ENCODE measurements at places on chromosomes 16 and 17. TPM values are rescaled to one million over a fixed set of nuclear protein-coding genes. Genes with fewer than 3 reads are reported as not detected.

GRCh38 chr16:81627024-81627423 is 152.1 kb upstream of the PLCG2 start:
- no peaks in the 10 kb centered on the region for H3K27me3 ChIP-seq
- no peak overlapping the region for H3K27ac ChIP-seq
- H3K4me3 ChIP-seq = no peak overlapping the region
- no peak for DNase-seq
- H3K36me3 ChIP-seq = peaks cover 5% of the 10 kb centered on the region
- peaks cover 16% of the 10 kb centered on the region for H3K4me1 ChIP-seq

GRCh38 chr17:82098939-82099763 is 1.1 kb upstream of the FASN start:
- peaks cover 30% of the 10 kb centered on the region for H3K4me1 ChIP-seq
- DNase-seq = no peak
- H3K36me3 ChIP-seq = peaks cover 18% of the 10 kb centered on the region
- peak overlapping the region; percentile 54 for H3K4me3 ChIP-seq

DNA sequence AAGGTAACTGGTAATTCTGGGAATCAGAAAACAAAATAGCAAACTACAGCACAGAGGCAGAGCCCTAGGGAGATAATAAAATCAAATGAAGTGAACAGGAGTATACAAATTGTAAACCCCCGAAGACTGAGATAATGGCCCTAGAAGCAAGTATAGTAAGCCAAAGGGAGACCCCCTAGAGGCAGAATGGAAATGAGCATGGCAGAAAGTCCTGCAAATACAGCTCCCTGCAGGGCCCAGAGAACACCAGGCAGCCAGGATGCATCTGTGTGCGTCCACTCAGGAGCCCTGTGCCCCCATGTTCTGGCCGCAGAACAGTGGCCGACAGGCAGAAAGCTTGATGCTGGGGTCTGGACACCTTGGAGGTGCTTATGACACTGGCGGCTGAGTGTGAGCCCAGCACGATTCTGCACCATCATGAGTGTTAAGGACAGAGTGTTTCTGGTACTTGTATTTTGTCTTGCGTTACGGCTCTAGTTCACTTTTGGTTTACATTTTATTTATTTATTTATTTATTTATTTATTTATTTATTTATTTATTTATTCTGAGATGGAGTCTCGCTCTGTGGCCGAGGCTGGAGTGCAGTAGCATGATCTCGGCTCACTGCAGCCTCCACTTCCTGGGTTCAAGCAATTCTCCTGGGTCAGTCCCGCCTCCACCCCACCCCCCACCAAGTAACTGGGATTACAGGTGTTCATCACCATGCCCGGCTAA is 48.7 kb downstream of the RGS9 start:
- no peaks in the 10 kb centered on the region for H3K36me3 ChIP-seq
- peaks cover 20% of the 10 kb centered on the region for H3K4me1 ChIP-seq
- H3K27me3 ChIP-seq = no peaks in the 10 kb centered on the region
- H3K27ac ChIP-seq = no peak overlapping the region

DNA sequence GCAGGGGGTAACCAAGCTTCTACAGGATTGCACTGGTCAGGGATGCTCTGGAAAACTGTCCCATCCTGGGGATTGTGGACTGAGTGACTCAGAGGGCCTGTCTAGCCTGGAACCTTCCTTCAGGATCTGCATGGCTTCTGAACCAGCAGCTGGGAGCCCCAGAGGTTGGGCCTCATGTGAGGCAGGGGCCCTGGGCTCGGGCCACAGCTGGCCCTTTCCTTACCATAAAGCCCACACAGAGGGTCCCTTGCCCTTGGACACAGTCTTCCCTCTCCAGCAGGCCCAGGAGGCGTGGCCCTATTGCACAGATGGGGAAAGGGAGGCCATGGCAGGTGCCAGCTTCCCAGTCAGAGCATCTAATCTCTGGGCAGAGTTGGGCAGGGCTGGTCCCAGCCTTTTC is 30.5 kb downstream of the ADCY7 start:
- no peak for DNase-seq
- H3K27me3 ChIP-seq = no peaks in the 10 kb centered on the region
- peaks cover 97% of the 10 kb centered on the region for H3K36me3 ChIP-seq
- H3K4me1 ChIP-seq = peaks cover 4% of the 10 kb centered on the region
- H3K4me3 ChIP-seq = no peak overlapping the region
- no peak overlapping the region for H3K27ac ChIP-seq

DNA sequence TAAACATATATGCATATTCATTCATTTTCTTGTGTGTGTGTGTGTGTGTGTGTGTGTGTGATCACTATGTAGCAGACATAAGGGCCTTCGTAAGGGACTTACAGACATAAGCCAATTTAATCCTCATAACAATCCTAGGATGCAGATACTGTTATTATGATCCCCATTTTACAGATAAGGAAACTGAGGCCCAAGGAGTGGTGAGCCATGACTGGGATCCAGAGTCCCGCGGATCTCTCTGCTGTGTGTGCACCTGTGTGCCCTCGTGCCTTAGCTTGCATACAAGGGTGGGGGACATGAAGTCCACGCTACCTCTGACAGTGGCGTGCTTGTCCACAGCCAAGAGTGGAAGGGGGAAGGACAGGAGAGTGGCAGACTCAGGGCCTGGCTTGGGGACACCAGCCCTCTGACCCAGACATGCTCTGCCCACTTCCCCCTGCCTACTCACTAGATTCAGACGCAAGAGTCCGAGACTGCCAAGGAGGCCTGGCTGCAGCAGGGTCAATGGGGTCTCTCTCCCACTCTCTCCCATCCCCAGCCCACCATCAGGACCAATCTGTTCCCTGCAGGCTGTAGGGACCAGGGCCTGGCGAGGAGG is 9.8 kb upstream of the SMTNL2 start:
- H3K36me3 ChIP-seq = no peaks in the 10 kb centered on the region
- no peak overlapping the region for H3K4me3 ChIP-seq
- H3K4me1 ChIP-seq = peaks cover 9% of the 10 kb centered on the region

- no peak overlapping the region for H3K27ac ChIP-seq
- peaks cover 28% of the 10 kb centered on the region for H3K27me3 ChIP-seq
- H3K4me1 ChIP-seq = no peaks in the 10 kb centered on the region
- H3K4me3 ChIP-seq = no peak overlapping the region
- no peaks in the 10 kb centered on the region for H3K36me3 ChIP-seq
Observed at GRCh38 chr16:83996481-83997252, 28.6 kb downstream of the NECAB2 start.

DNA sequence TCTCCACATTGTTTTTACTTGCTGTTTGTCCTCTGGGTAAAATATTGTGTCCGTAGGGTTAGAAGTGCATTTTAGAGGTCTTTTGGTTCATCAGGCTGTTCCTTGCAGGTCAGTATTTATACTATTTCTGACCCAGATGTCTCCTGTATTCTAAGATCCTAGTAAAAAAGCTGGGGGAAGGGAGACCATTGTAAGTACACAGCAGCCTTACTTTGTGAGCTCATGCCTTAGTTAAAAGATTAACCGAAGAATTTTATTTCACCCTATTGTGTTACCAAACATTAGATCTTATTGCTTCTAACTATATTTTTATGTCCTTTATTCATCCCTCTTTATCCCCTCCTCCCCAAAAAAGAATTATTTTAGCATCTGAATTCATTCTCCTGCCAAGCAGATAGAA is 444.1 kb upstream of the RBFOX1 start:
- H3K27me3 ChIP-seq = no peaks in the 10 kb centered on the region
- no peak for DNase-seq
- no peaks in the 10 kb centered on the region for H3K36me3 ChIP-seq
- H3K27ac ChIP-seq = no peak overlapping the region

- H3K36me3 ChIP-seq = peaks cover 23% of the 10 kb centered on the region
- no peaks in the 10 kb centered on the region for H3K4me1 ChIP-seq
- H3K4me3 ChIP-seq = no peak overlapping the region
- no peaks in the 10 kb centered on the region for H3K27me3 ChIP-seq
Observed at GRCh38 chr16:69647020-69647419, 79.3 kb downstream of the NQO1 start.

DNA sequence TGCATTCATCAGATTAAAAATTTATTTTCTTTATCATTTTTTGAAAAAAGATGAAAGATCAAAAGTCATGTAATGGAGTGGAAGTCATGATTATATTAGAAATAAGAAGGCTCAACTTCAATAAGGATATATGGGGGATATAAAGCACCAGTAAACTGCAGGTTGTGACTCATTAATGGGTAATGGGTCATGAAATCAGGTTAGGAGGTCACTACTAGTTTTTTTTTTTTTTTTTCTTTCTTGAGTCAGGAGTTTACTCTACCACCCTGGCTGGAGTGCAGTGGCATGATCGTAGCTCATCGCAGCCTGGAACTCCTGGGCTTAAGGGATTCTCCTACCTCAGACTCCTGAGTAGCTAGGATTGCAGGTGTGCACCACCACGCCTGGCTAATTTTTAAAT is 14.3 kb downstream of the EFCAB13 start:
- peaks cover 7% of the 10 kb centered on the region for H3K36me3 ChIP-seq
- no peaks in the 10 kb centered on the region for H3K27me3 ChIP-seq
- H3K4me3 ChIP-seq = no peak overlapping the region
- no peak overlapping the region for H3K27ac ChIP-seq
- no peaks in the 10 kb centered on the region for H3K4me1 ChIP-seq

GRCh38 chr16:81939164-81940056 is 71.9 kb downstream of the SDR42E1 start:
- no peaks in the 10 kb centered on the region for H3K4me1 ChIP-seq
- no peak for DNase-seq
- H3K27ac ChIP-seq = no peak overlapping the region
- no peaks in the 10 kb centered on the region for H3K27me3 ChIP-seq
- no peaks in the 10 kb centered on the region for H3K36me3 ChIP-seq

DNA sequence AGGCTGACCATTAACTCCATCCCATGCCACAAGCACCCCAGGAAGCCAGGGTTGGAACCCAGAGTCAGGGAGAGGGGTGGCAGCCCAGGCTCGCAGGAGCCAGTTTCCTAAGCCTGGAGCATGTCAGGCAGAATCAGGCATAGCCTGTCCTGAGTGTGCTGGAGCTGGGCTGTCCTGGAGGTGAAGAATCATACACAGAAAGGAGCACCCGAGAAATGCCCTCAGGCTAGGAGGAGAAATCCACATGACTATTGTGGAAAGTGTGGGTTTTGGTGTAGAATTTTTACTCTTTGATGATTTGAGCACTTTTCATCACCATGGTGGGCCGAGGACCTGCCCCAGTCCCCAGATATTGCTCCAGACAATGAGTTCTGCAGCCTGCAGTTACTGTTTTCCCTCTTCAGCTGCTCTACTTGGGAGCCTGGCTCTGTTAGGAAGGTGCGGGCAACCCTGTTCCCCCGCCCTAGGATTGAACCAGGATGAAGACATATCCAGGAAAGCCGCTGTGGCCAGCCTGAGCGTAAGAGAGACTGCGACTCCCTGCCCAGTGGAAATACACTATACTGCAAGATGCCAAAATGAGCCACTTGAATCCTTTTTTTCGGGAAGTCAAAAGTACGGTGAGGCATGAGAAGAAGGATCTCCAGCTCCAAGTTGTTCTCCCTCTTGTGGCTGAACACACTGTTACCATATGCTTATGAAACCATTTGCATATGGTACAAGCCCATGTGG is 29.0 kb upstream of the HEATR6 start:
- no peak for DNase-seq
- no peaks in the 10 kb centered on the region for H3K36me3 ChIP-seq
- H3K27me3 ChIP-seq = no peaks in the 10 kb centered on the region
- no peak overlapping the region for H3K27ac ChIP-seq
- H3K4me1 ChIP-seq = no peaks in the 10 kb centered on the region
- no peak overlapping the region for H3K4me3 ChIP-seq

- DNase-seq = no peak
- peaks cover 3% of the 10 kb centered on the region for H3K4me1 ChIP-seq
- no peaks in the 10 kb centered on the region for H3K36me3 ChIP-seq
- no peaks in the 10 kb centered on the region for H3K27me3 ChIP-seq
Observed at GRCh38 chr17:10171581-10171981, 26.8 kb downstream of the GAS7 start.

GRCh38 chr16:81616321-81617020 is 162.6 kb upstream of the PLCG2 start:
- peak; percentile 72 for DNase-seq
- peaks cover 28% of the 10 kb centered on the region for H3K4me1 ChIP-seq
- peaks cover 9% of the 10 kb centered on the region for H3K36me3 ChIP-seq
- H3K27me3 ChIP-seq = no peaks in the 10 kb centered on the region

- DNase-seq = no peak
- H3K27me3 ChIP-seq = no peaks in the 10 kb centered on the region
- H3K4me1 ChIP-seq = peaks cover 29% of the 10 kb centered on the region
- H3K4me3 ChIP-seq = no peak overlapping the region
Observed at GRCh38 chr16:50340578-50340977, 28.2 kb downstream of the BRD7 start.

- no peaks in the 10 kb centered on the region for H3K27me3 ChIP-seq
- DNase-seq = no peak
- H3K36me3 ChIP-seq = no peaks in the 10 kb centered on the region
- H3K27ac ChIP-seq = no peak overlapping the region
Observed at GRCh38 chr17:71828182-71828596, 292.6 kb upstream of the SOX9 start.

DNA sequence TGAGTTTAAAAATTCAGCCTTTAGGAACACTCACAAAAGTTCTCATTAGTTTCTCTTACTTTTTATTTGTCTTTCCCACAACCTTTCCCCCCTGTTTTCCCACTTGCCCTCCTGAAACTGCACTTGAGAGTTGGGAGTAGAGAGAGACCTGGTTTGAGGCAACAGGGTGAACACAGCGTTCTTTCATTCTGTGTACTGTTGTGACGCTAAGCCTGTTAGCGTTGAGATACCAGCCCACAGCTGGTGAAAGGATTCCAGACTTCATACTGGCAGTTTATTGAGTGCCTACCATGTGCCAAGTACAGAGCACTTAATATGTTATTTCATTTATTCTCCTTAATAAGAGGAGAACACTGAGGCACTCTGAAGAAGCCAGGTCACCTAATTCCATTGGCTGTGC is 10.3 kb downstream of the TNRC6C start:
- H3K27me3 ChIP-seq = no peaks in the 10 kb centered on the region
- peaks cover 50% of the 10 kb centered on the region for H3K4me1 ChIP-seq
- H3K4me3 ChIP-seq = no peak overlapping the region
- no peak overlapping the region for H3K27ac ChIP-seq
- no peak for DNase-seq

Gene PMP22
- total RNA-seq = not detected

Gene SSTR5
- total RNA-seq = not detected

Gene APOBR
- 5.6 TPM for total RNA-seq

Gene OR1A1
- total RNA-seq = not detected

Gene BBS2
- total RNA-seq = 72.8 TPM

Gene CMTM1
- 1.1 TPM for total RNA-seq

Gene DHRS7C
- total RNA-seq = not detected

All from CD4-positive, alpha-beta T cell (primary cell).